ENCODE measurements at places on chromosomes 4 and X. TPM values are rescaled to one million over a fixed set of nuclear protein-coding genes. Genes with fewer than 3 reads are reported as not detected.

Gene SSX2B
- not detected for polyA plus RNA-seq

Gene GSX2
- polyA plus RNA-seq, result not detected

Gene MAGEA10
- not detected for polyA plus RNA-seq

Gene NXF3
- polyA plus RNA-seq, result 0.59 TPM

DNA sequence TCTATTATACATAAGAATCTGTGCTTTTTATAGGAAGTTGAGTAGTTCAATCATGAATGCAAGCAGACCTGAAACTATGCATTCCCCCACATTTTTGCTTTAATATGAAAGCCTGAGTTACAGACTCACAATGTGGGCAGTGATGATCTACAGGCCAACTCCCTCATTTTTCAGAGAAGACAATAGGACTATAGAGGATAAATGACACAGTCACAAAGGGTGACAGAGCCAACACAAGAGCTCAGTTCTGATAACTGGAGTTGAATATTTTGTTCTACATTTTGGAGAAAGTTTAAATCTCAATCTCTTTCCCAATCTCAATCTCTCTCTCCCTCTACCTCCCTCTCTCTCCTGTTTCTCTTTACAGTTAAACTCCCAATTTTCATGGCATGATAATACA is 27.0 kb downstream of the MBNL3 start:
- DNase-seq, result no peak

GRCh38 chr4:155966731-155967395 is 13.2 kb upstream of the CTSO start:
- DNase-seq, result no peak

GRCh38 chrX:94560930-94561329 is 886.9 kb downstream of the FAM133A start:
- peak; percentile 0 for DNase-seq

- DNase-seq, result no peak
Measured at GRCh38 chr4:5398056-5398455, 310.3 kb downstream of the EVC2 start.

DNA sequence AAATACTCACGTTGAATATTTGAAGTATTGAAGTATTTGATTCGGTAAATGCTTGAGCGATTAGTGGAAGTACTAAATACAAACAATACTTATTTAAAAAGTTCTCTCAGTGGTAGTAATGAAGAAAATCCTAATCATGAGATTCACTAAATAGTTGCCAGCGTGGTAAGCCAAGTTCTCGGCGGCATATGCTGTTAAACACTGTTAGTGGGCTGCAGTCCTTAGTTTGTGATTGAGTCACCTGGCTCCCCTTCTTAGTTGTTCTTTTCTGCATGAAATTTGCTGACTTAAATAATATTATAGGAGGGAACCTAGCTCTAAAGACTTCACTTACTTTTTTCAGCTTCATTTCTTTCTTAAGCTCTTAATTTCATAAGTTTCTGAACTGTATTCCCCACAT is 51.4 kb downstream of the STIM2 start:
- DNase-seq, result no peak

GRCh38 chr4:164337219-164337944 is 416.5 kb upstream of the SMIM31 start:
- no peak for DNase-seq

DNA sequence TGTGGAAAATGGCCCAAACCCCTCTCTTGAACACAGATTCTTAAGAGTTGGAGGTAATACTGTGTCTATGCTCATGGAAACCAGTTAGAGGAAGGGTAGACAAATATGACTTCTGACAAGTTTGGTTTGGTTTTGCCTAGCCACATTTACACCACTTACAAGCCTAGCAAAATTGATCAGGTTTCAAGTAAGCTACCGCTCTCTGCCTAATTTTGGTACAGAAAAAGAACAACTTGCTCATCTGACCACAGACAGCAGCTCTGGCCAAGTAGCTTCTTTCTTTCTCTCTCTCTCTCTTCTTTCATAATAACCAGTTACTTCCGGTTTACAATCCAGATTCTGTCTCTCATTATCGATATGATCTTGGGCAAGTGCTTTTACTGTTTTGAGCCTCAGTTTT is 260.0 kb downstream of the GLUD2 start:
- no peak for DNase-seq

- no peak for DNase-seq
Measured at GRCh38 chrX:29940750-29941149, 274.6 kb upstream of the MAGEB2 start.

All from right lung (tissue), 10 donors.